ENCODE measurements at places on chromosomes 16 and 17. TPM values are rescaled to one million over a fixed set of nuclear protein-coding genes. Genes with fewer than 3 reads are reported as not detected.
A peak's percentile ranks its signal among the peaks of the same experiment; 100 is the strongest.

DNA sequence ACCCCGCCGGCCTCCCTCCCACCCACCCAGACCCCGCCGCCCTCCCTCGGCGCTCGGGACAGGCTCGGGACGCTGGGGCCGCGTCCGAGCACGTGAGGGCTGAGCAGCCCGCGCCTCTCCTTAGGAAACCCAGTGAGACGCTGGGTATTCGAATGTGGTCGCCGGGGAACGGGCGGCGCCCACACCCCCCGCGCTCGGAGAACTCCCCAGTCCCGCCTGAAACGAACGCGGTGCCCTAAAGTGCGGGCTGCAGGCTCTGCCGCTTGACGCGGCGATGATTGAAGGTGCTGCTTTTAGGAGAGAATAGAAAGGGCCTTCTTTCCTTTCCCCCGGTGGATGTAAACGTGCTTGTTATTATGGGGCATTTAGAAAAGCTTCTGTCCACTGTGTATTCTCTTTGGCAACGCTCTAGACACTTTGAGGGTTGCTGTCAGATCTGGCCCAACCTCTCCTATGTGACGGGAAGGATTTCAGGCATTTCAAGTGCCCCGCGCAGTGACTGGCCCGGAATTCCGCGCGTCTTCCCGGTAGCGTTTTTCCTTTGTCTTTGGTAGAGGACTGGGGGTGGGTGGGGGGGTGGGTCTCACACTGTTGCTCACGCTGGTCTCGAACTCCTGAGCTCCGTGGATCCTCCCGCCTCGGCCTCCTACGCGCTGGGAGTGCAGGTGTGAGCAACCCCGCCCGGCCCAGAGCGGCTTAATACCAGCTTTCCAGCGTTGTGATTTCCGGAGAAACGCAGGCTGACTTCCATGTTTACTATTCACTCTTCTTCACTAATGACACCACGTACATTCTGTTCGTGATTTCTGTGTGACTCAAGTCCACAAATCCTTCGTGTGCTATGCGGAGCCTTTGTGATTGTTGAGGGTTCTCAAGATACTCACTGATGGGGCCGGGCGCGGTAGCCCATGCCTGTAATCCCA lies 21.8 kb upstream of the FOXK2 start:
- DNase-seq, result no peak

- no peak for DNase-seq
These were observed 7.0 kb downstream of the DPEP1 start for GRCh38 chr16:89620406-89620841.

- DNase-seq, result no peak
These were observed 53.1 kb downstream of the CMIP start for GRCh38 chr16:81497690-81498089.

DNA sequence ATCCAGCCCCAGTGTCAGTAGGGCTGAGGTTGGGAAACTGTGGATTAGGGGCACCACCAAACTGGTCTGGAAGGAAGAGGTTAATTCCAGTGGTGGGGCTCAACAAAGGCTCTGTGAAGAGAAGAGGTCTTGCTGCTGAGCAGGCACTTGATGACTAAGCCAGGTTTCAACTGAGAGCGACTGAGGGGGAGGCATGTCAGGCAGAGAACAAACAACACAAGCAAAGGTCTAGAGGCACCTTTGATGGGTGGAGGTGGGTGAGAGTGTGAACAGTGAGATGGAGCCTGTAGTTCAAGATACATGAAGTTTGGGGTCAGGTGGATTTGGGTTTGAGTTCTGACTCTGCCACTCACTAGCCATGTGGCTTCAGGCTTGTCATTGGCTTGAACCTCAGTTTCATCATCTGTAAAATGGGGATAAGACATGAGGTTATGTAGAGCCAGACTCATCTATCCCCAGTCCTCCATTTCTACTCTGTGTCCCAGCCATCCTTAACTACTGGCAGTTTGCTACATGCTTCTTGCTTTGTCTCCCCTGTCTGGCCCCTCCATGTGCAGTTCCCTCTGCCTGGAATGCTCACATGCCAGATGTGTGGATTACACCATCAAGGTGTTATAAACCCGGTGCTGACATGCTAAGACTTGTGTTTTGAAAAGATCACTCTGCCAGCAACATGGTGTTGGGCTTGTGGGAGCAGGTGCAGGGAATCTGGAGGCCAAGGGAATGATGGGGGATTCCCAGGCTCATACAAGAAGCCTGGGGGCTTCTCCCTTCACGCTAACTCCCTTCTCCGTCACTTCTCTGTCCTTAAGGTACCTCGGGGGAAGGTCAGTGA lies 3.0 kb upstream of the RMI2 start:
- no peak for DNase-seq

DNA sequence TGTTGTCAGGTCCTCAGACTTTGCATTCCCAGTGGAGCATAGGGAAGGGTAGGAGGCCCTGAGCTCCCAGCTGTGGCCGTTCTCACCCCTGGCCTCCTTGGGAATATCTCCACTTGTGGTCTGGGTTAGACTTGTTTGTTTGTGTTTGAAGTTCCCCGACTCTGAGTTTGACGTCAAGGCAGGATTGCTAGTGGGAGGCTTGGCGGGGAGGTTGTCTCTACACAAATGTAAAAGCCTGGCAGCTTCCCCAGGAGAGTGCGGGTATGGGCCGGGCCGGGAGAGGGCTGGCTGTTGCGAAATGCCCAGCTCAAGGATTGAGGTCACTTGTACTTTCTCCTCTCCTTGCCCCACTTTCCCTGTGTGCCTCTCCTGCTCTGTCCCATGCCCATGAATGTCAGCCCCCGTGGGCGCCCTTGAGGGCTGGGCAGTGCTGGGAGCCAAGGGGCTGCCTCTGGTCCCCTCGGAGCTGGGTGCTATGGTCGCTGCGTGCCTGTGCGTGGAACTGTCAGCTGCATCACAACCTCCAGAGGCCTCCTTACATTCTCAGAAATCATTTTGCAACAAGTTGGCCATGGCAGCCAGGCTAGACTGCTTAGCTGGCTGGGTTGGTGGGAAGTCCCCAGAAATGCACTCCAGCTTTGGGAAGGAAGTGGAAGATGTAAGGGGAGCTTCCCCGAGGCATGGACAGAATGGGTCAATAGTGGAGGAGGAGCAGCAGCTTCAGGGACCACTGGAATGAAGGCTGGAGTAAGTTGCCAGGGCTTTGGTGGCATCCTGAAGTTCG lies 84.3 kb downstream of the KSR1 start:
- peak; percentile 82 for DNase-seq

GRCh38 chr16:68707340-68708152 lies 29.5 kb upstream of the CDH1 start:
- no peak for DNase-seq

GRCh38 chr17:59427425-59427921 lies 96.0 kb downstream of the YPEL2 start:
- no peak for DNase-seq

GRCh38 chr17:7984904-7985303 lies 17.5 kb upstream of the GUCY2D start:
- no peak for DNase-seq

DNA sequence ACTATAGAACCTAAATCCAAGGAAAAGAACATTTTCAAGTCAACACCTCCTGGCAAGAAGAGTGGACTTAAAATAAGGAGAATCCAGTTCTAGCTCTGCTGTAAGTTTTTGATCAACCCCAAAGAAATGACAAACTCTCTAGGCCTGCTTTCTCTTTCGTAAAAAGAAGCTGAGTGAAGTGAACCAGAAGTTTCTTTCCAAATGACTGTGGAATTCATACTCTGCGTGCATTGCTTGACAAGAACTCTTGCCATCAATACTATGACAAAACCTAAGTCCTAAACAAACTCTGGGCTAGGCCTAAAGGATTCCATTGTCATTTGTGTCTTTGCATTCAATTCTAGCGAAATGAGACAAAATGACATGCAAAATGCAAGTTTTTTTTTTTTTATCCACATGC lies 187.5 kb upstream of the SOX9 start:
- DNase-seq, result no peak

- no peak for DNase-seq
These were observed 2.0 kb downstream of the SNRNP25 start for GRCh38 chr16:55571-56136.

GRCh38 chr17:60579090-60579489 lies 20.9 kb upstream of the PPM1D start:
- no peak for DNase-seq

DNA sequence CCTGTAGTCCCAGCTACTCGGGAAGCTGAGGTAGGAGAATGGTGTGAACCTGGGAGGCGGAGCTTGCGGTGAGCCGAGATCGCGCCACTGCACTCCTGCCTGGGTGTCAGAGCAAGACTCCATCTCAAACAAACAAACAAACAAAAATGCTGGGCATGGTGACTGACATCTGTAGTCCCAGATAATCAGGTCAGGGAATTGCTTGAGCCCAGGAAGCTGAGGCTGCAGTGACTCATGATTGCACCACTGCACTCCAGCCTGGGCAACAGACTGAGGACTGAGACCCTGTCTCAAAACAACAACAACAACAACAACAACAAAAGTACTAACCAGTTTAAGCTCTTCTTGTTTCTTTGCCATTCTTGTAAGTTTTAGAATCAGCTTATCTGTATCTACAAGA lies 383.0 kb upstream of the PMFBP1 start:
- DNase-seq, result no peak

GRCh38 chr16:79210607-79211006 lies 389.9 kb downstream of the MAF start:
- no peak for DNase-seq

GRCh38 chr16:13492046-13492445 lies 427.9 kb upstream of the ERCC4 start:
- DNase-seq, result no peak

DNA sequence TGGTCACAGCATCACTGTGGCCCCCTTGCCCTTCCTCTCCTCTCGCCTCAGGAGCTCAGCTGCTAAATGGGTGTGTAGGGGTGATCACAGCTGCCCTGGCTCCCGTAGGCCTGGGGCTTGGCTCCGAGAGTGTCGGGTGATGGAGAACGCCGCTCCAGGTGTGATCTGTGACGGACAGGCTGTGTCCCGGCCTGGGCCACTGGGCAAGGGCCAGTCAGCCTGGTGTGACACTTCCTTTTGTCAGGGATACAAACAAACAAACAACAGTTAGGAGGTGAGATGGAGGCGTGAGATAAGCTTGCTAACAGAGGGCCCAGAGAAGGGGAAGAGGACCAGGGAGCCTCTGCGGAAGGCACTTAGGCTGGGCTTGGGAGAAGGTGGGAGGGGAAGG lies 2.0 kb downstream of the ADGRG1 start:
- no peak for DNase-seq

DNA sequence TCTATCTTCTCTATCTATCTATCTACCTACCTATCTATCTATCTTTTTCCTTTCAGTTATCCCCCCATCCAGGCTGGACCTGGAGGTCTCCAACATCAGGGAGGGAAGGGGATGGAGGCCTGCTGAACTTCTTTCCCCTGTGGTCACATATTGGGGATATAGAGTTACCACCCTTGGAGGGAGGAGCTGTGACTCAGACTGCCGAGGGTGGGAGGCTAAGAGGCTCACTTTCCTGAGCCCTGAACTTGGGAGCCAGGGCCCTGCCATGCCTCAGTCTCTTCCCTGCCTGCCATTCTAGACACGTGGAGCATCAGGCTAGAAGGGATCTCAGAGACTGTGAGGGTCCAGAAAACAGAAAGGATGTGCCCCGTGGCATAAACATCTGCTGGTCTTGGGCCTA lies 8.4 kb downstream of the LRRC3C start:
- no peak for DNase-seq

- no peak for DNase-seq
These were observed 6.3 kb upstream of the CEP112 start for GRCh38 chr17:66198242-66198641.

GRCh38 chr16:720447-720989 lies 428 bp upstream of the ANTKMT start:
- DNase-seq, result no peak

DNA sequence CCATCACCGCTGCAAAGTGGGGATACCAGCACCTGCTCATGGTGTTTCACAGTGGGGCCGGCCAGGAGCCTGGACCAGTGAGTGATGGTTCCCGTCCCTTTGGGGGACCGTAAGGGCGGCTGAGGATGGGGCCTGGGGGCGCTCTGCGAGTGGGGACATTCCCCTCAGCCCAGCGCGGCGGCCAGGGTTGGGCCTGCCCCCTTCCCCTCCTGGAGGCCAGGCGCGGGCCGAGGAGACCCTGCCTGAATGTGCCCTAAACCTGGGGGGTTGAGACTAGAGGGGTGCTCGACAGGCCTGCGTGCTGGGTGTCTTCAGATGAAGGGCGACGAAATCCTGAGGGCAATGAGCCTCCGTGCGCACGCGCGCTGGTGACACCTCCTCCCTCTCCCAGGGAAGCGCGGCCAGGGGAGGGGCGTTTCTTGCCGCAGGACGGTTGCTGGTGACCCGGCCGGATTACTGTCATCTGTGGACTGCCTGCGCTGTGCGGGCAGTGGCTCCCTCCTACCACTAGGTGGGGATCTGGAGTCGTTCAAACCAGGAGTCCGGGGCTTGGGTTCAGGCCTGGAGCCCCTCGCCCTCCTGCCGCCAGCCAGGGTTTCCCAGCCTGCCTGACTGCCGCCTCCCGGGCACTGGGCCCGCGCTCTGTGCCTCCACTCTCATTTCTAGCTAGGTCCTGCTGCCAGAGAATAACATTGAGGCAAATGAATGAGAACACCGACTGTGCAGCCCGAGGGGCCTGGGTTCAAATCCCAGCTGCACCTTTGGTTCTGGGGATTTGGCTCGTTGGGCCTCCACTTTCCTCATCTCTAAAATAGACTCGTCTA lies 17.1 kb downstream of the TBX2 start:
- DNase-seq, result peak; percentile 80

DNA sequence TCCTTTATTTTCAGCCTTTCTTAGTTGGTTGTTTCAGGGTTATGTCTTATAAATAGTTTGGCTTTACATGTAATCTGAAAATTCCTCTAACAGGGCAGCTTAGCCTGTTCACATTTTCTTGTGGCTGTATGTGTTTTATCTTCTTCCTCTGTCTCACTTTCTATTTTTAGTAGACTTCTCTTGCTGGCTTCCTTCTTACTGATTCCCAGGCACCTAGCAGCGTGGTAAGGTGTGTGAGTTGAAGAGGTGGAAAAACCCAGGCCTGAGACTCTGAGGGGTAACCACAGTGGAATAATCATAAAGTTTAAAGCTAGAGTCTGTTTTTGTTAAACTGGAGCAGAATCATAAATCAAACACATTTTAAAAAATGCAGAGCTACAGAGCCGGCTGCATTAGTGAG lies 190.9 kb downstream of the LGALS9B start:
- DNase-seq, result no peak

DNA sequence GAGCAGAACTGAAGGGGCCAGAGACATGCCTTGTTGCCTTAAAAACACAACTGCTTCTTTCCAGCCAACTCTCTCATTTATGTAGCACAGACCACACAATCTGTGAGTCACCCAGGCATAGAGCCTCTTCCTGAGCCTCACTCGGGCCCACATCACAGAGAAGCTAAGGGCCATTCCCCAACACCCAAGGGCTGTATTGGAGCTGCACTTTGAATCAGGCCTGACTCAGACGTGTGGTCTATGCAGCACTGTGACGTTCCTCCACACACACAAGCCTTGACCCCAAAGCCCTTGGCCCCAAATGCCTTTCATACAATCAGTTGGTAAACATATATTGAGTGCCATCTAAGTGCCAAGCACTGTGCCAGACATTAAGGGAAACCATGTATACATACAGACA lies 308.9 kb upstream of the DYNLRB2 start:
- DNase-seq, result no peak

- DNase-seq, result no peak
These were observed 740 bp upstream of the JPT2 start for GRCh38 chr16:1677339-1677738.

- no peak for DNase-seq
These were observed 54.9 kb downstream of the ABCC1 start for GRCh38 chr16:16004314-16004749.

Gene ZACN
- total RNA-seq, result not detected

Gene NOL3
- total RNA-seq, result 40.7 TPM

Gene CLEC18B
- total RNA-seq, result 1.1 TPM

Gene OTOA
- total RNA-seq, result 0.10 TPM

Gene CNTNAP4
- total RNA-seq, result not detected

Gene SSTR5
- total RNA-seq, result not detected

Gene TPSAB1
- 1.6 TPM for total RNA-seq
